Lower lobe of right lung (tissue), 2 donors: ENCODE measurements at places on chromosomes 4 and X.

DNA sequence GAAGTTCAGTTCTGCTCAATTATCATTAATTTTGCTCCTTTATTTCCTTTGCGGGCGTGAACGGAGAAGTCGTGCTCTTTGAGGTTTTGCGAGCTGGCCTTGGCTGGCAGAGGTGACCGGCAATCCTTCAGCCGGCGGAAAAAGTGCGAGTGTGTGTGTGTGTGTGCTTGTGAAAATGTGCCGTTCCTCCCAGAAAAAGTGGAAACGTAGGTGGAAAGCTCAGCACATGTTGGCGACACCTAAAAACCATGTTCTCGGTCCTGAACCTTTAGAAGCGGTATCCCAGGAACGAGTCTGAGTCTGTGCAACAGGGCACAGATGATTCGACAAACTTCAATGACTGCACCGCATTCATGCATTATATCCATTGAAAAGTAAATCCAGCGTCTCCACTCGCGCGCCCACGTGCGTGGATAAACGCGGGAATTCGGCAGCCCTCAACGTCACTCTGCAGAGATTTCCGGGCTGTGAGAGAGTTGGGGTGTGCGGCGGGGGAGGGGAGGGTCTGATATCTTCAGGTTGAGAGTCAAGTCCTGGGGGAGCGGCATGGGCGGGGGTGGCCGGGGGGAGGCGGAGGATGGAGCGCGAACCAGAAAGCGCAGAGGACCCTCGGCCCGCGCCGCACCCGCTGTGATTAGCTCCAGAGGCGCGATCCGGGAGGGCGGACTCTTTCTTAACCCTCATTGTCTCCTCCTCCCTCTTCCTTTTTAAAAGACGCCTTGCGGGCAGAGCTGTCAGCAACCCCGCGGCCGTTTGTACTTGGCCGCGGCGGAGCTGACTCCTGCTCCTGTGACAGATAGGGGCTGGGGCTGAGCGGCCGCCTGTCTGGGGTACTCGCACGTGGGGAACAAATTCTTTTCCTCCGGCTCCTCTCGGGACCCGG lies at the start of gene SHISA3:
SHISA3 (plus strand) TSS at position 737 of the 883 bp plus-strand sequence. CDS start 569 bp downstream, outside the sequence.
- DNase-seq = no peak
- peak within 1 kb of the TSS; percentile 57 for H3K4me3 ChIP-seq
- peaks cover 28% of the 10 kb centered on the region for H3K4me1 ChIP-seq

- H3K27me3 ChIP-seq = no peaks in the 10 kb centered on the region
- no peaks in the 10 kb centered on the region for H3K4me1 ChIP-seq
- H3K27ac ChIP-seq = no peak overlapping the region
- H3K4me3 ChIP-seq = no peak overlapping the region
- no peak for DNase-seq
Measured at GRCh38 chr4:148747721-148748268, 305.6 kb upstream of the NR3C2 start.

DNA sequence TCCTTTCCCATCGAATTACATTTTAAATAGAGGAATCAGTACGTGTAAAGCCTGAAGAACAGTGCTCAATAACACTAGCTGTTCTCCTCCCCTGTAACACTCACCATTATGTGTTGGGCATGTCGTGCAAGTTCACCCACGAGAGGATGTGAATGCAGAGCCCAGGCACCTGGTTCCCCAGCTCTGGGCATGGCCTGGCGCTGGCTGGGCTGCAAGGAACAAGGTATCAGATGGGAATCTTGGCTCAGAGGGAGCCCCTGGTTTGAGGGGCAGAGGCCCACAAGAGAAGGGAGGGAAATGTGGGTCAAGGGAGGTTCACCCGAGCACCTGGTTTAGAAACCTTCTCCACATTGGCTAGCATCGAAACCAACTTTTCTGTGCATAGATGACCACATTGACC lies 41.7 kb upstream of the MTM1 start:
- no peak for DNase-seq
- H3K27ac ChIP-seq = no peak overlapping the region
- no peaks in the 10 kb centered on the region for H3K27me3 ChIP-seq
- no peaks in the 10 kb centered on the region for H3K36me3 ChIP-seq
- no peak overlapping the region for H3K4me3 ChIP-seq

DNA sequence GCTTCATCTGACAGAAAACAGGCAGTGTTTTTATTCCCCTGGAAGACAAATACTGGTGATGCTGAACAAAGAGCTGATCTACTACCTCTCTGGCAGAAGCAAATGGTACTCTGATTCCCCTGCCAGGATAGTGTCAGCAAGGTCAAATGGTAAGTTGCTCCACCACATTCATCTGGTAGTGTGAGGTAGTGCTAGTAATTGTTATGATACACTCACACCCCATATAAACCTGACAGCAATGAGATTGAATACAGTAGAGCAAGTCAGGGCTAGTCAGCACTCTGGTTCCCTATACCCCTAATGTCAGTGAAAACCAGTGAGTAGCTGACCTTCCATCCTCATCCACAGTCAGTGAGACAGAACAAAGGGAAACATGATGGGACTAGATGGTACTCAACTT lies 3.4 kb upstream of the SPIN4 start:
- DNase-seq = no peak
- no peak overlapping the region for H3K27ac ChIP-seq
- peaks cover 8% of the 10 kb centered on the region for H3K4me1 ChIP-seq

DNA sequence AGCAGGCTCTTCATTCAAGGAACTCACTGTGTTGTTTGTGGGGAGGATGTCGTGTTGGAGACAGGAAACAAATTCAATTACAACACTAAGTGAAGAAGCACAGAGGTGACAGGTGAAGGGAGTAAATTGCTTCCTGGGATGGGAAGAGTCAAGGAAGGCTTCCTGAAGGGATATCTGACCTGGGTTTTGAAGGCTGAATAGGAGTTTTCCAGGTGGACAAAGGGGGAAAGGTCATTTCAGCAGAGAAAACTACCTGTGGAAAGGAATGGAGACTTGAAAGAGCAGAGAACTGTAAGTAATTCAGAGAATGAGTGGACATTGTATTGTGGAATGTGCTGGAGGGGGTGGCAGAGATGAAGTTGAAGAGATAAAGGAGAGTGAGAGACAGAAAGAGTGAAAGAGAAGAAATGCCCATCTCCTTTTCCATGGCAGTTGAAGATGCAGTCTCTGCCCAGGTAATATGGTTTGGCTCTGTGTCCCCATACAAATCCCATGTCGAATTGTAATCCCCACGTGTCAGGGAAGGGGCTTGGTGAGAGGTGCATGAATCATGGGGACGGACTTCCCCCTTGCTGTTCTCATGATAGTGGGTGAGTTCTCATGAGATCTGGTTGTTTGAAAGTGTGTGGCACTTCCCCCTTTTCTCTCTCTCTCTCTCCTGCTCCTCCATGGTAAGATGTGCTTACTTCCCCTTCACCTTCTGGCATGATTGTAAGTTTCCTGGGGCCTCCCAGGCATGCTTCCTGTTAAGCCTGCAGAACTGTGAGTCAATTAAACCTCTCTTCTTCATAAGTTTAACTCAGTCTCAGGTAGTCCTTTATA lies 205.7 kb upstream of the BCOR start:
- no peaks in the 10 kb centered on the region for H3K4me1 ChIP-seq
- H3K4me3 ChIP-seq = no peak overlapping the region
- no peak for DNase-seq
- no peaks in the 10 kb centered on the region for H3K27me3 ChIP-seq

DNA sequence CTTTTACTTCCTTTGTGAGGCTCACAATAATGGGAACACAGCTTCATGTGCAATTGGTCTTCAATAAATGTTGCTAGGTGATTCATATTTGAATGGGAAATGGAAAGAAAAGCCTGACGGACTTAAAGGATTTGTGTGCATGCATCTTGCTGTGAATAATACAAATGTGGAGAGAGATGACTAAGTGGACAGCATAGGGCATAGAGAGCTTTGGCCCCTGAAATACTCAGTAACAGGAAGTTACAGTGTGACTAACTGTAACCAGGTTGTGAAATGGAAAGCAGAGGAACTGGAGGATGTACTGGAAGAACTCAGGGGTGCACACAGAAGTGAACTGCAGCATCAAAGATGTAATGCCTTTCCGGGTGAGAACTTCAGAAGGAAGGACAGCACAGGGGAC lies 206.7 kb downstream of the MGST2 start:
- DNase-seq = no peak
- H3K36me3 ChIP-seq = no peaks in the 10 kb centered on the region
- peaks cover 26% of the 10 kb centered on the region for H3K4me1 ChIP-seq
- no peaks in the 10 kb centered on the region for H3K27me3 ChIP-seq

DNA sequence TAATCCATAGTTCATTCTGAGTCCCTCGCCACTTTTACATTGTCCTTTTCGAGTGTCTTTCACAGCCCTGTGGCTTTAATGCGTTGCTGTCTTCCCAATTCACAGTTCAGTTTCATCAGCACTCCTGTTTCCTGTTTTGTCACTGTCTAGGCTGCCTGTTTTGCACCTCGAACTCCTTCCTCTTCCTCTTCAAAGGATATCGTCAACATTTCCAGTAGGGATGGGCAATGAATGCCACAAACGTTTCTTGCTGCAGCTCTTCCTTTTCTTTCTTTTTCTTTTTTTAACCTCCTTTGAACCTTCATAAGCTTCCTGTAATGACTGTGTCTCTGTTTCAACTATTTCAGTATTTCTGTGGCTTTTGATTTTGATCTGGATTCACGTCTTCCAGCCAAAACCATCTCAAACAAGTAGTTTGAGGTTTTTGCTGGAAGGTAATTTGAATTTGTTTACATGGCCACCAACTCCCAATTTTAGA lies 105.4 kb downstream of the ANXA3 start:
- H3K4me1 ChIP-seq = peaks cover 69% of the 10 kb centered on the region
- DNase-seq = no peak
- peak overlapping the region; percentile 37 for H3K27ac ChIP-seq
- no peaks in the 10 kb centered on the region for H3K27me3 ChIP-seq

DNA sequence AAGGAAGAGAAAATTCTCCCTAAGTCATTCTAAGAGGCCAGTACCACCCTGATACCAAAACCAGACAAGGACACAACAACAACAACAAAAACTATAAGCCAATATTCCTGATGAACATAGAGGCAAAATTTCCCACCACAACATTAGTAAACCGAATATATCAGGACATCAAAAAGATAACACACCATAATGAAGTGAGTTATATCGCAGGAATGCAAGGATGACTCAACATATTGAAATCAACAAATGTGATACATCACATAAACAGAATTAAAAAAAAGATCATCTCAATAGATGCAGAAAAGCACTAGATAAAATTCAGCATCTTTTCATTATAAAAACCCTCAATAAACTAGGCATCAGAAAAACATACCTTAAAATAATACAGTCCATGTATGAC lies 1844.4 kb upstream of the PCDH10 start:
- no peaks in the 10 kb centered on the region for H3K27me3 ChIP-seq
- no peak for DNase-seq
- no peak overlapping the region for H3K27ac ChIP-seq
- no peaks in the 10 kb centered on the region for H3K4me1 ChIP-seq

DNA sequence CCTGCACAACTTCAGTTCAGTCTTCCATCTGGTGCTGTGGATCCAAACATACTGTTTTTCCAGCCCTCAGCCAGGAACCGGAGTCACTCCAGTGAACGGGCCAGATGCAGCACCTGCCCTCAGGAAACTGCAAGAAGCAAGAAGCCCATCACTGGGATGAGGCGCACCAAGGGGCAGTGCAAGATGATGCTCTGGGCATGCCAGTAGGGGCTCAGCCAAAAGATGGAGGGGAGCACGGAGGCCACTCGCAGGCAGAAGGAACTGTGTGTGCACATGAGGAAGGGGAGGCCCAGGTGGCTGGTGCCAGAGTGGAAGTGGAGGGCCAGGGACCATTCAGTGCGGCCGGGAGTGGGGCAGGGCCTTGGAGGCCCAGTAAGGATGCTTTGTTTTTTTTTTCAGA lies 161.7 kb upstream of the MAMLD1 start:
- no peaks in the 10 kb centered on the region for H3K4me1 ChIP-seq
- H3K27me3 ChIP-seq = no peaks in the 10 kb centered on the region
- H3K36me3 ChIP-seq = no peaks in the 10 kb centered on the region
- no peak overlapping the region for H3K27ac ChIP-seq

- H3K36me3 ChIP-seq = no peaks in the 10 kb centered on the region
- H3K4me3 ChIP-seq = no peak overlapping the region
- no peaks in the 10 kb centered on the region for H3K27me3 ChIP-seq
- no peak for DNase-seq
- no peak overlapping the region for H3K27ac ChIP-seq
Measured at GRCh38 chr4:23305026-23305425, 584.8 kb downstream of the PPARGC1A start.

GRCh38 chr4:121096191-121096590 lies 23.9 kb upstream of the NDNF start:
- H3K36me3 ChIP-seq = no peaks in the 10 kb centered on the region
- no peak overlapping the region for H3K4me3 ChIP-seq
- no peaks in the 10 kb centered on the region for H3K27me3 ChIP-seq
- H3K27ac ChIP-seq = no peak overlapping the region
- peaks cover 8% of the 10 kb centered on the region for H3K4me1 ChIP-seq

- DNase-seq = no peak
- H3K4me3 ChIP-seq = peak overlapping the region; percentile 84
- H3K36me3 ChIP-seq = peaks cover 7% of the 10 kb centered on the region
- H3K27ac ChIP-seq = peak overlapping the region; percentile 91
Measured at GRCh38 chr4:13483136-13483767, 888 bp downstream of the RAB28 start.

- H3K27me3 ChIP-seq = no peaks in the 10 kb centered on the region
- H3K36me3 ChIP-seq = no peaks in the 10 kb centered on the region
- H3K27ac ChIP-seq = no peak overlapping the region
- no peaks in the 10 kb centered on the region for H3K4me1 ChIP-seq
Measured at GRCh38 chrX:110182362-110182761, 135.5 kb downstream of the AMMECR1 start.

GRCh38 chr4:52005604-52006273 lies 14.4 kb downstream of the LRRC66 start:
- no peak overlapping the region for H3K27ac ChIP-seq
- no peaks in the 10 kb centered on the region for H3K36me3 ChIP-seq
- no peak for DNase-seq
- H3K4me1 ChIP-seq = no peaks in the 10 kb centered on the region

GRCh38 chr4:88188738-88189417 lies 30.4 kb upstream of the ABCG2 start:
- H3K4me3 ChIP-seq = no peak overlapping the region
- no peaks in the 10 kb centered on the region for H3K4me1 ChIP-seq
- H3K27me3 ChIP-seq = no peaks in the 10 kb centered on the region
- no peak for DNase-seq
- H3K36me3 ChIP-seq = no peaks in the 10 kb centered on the region

- no peaks in the 10 kb centered on the region for H3K4me1 ChIP-seq
- DNase-seq = no peak
- H3K4me3 ChIP-seq = no peak overlapping the region
- no peaks in the 10 kb centered on the region for H3K27me3 ChIP-seq
- no peak overlapping the region for H3K27ac ChIP-seq
Measured at GRCh38 chrX:43813898-43814297, 68.4 kb downstream of the MAOB start.

GRCh38 chr4:147096667-147097604 lies 151.3 kb upstream of the TTC29 start:
- no peak overlapping the region for H3K27ac ChIP-seq
- H3K4me1 ChIP-seq = no peaks in the 10 kb centered on the region
- no peaks in the 10 kb centered on the region for H3K36me3 ChIP-seq
- H3K4me3 ChIP-seq = no peak overlapping the region

GRCh38 chr4:137823007-137823406 lies 290.7 kb upstream of the PCDH18 start:
- no peak overlapping the region for H3K27ac ChIP-seq
- H3K36me3 ChIP-seq = no peaks in the 10 kb centered on the region
- no peak overlapping the region for H3K4me3 ChIP-seq
- DNase-seq = no peak
- H3K27me3 ChIP-seq = no peaks in the 10 kb centered on the region

GRCh38 chr4:26181616-26182015 lies 139.2 kb upstream of the RBPJ start:
- DNase-seq = no peak
- no peaks in the 10 kb centered on the region for H3K27me3 ChIP-seq
- H3K4me3 ChIP-seq = no peak overlapping the region
- H3K36me3 ChIP-seq = no peaks in the 10 kb centered on the region
- no peaks in the 10 kb centered on the region for H3K4me1 ChIP-seq

GRCh38 chr4:86741846-86742245 lies 107.3 kb downstream of the SLC10A6 start:
- DNase-seq = no peak
- peaks cover 26% of the 10 kb centered on the region for H3K36me3 ChIP-seq
- H3K4me1 ChIP-seq = no peaks in the 10 kb centered on the region
- H3K27ac ChIP-seq = no peak overlapping the region
- H3K27me3 ChIP-seq = no peaks in the 10 kb centered on the region
